ENCODE measurements at places on chromosomes 6 and 20.

DNA sequence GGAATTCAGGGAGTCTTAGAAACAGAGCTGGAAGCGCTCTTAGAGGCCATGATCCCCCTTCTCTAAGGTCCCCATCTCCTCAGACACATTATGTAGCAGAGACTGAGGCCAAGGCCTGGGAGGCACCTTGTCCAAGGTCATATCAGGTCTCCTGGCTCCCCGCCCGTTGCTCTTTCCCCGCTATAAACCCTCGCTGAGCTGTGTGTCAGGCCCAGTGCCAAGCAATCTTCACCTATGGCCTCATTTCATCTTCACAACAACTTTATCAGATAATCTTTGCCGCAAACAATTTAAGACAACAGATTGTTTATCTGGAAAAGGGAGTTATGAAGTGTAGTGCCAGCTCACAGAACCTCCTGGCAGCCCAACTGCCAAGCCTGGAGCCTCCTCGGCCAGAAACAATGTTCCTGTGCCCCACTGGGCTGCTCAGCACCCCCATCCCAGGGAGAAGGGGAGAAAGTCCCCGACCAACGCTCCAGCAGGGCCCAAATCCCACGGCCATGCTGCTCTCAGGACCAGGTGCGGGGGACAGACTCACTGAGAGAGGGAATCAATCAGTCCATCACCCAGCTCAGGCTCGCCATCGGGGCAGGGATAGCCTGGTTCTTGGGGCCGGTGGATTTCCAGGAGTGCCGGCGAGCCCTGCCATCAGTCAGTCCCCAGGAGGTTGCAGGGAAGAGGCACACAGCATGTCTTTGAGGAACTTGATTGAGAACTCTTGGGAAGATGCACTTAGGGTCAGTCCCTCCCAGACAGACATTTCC lies 16.9 kb upstream of the FANCE start:
- H3K36me3 ChIP-seq, result no peaks in the 10 kb centered on the region
- H3K4me1 ChIP-seq, result no peaks in the 10 kb centered on the region
- no peak overlapping the region for H3K4me3 ChIP-seq

- H3K36me3 ChIP-seq, result no peaks in the 10 kb centered on the region
- no peak overlapping the region for H3K4me3 ChIP-seq
- DNase-seq, result no peak
- no peaks in the 10 kb centered on the region for H3K4me1 ChIP-seq
Observed at GRCh38 chr20:63027922-63028389, 21.2 kb upstream of the BHLHE23 start.

- no peaks in the 10 kb centered on the region for H3K36me3 ChIP-seq
Observed at GRCh38 chr20:38842026-38842425, 36.5 kb downstream of the PPP1R16B start.

DNA sequence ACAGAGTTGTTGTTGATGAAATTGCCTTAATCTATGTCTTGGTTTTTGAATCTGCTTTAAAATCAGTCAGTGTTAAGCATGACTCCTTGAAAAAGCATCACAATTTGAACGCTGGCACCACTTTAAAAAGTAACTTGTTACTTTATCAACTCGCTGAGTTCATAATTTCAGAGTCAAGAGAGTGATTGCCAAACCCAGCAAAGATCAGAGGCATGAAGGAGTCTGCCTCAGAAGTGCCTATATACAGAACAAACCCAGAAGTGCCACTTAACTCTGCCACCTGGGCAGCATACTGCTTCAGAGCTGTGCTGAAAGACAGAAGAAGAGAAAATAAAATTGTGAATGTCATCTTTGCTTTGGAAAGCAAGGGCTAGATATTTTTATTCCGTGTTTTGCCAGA lies 73.6 kb upstream of the HCRTR2 start:
- H3K36me3 ChIP-seq, result no peaks in the 10 kb centered on the region
- no peak overlapping the region for H3K27ac ChIP-seq
- no peaks in the 10 kb centered on the region for H3K27me3 ChIP-seq

DNA sequence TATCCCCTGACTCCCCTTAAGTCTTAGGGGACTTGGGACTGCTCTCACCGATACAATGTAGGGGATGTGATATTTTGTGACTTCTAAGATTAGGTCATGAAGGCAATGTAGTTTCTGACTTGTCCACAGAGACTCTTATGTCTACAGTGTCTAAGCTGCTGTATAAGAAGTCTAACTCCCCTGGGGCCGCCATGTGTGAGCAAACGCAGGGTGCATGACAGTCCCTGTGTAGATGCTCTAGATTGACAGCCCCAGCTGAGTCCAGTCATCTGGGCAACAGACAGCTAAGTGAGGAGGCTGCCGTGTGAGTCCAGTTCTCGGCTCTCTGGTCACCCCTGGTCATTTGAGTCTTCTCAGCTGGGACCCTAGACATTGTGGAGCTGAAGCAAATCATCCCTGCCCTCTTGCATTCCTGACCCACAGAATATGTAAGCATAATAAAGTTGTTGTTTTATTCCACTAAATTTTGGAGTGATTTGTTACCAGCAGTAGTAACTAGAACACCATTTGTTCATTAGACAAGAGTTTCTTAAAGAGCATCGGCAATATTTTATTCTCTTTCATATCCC lies 743.3 kb upstream of the CHD6 start:
- H3K4me3 ChIP-seq, result no peak overlapping the region
- H3K27me3 ChIP-seq, result no peaks in the 10 kb centered on the region
- H3K27ac ChIP-seq, result no peak overlapping the region
- DNase-seq, result no peak
- H3K4me1 ChIP-seq, result no peaks in the 10 kb centered on the region

GRCh38 chr6:170553534-170554012 lies 466 bp upstream of the PSMB1 start:
- H3K4me1 ChIP-seq, result peaks cover 30% of the 10 kb centered on the region
- peak; percentile 20 for DNase-seq
- peak overlapping the region; percentile 97 for H3K27ac ChIP-seq
- no peaks in the 10 kb centered on the region for H3K27me3 ChIP-seq

DNA sequence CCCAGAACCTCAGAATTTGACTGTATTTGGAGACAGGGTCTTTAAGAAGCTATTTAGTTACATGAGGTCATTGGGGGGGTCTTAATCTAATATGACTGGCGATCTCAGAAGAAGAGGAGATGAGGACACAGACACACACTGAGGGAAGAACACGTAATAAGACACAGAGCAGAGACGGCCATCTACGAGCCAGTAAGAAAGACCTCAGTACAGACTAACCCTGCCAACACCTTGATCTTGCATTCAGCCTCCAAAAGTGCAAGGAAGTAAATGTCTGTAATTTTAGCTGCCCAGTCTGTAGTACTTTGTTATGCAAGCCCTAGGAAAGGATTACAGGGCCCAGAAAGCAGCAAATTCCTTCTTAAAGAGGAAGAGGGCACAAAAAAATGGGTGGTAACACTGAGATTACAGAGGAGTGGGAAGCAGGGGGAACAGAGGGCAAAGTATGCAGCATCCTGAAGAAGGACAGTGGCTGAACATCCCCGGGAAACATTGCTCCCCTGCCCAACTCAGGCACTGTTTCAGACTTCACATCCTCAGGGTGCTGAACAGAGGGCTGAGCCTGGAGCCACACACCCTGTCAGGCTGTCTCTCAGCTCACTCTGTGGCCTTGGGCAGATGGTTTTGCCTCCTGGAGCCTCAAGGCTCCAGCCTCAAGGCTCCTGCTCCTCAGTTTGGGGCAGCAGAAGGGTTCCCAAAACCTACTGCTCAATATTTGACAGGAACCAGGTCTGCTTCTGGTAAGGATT lies 27.9 kb upstream of the SIRPG start:
- no peaks in the 10 kb centered on the region for H3K4me1 ChIP-seq
- no peak overlapping the region for H3K4me3 ChIP-seq
- H3K27ac ChIP-seq, result no peak overlapping the region
- H3K27me3 ChIP-seq, result peaks cover 17% of the 10 kb centered on the region
- no peak for DNase-seq

DNA sequence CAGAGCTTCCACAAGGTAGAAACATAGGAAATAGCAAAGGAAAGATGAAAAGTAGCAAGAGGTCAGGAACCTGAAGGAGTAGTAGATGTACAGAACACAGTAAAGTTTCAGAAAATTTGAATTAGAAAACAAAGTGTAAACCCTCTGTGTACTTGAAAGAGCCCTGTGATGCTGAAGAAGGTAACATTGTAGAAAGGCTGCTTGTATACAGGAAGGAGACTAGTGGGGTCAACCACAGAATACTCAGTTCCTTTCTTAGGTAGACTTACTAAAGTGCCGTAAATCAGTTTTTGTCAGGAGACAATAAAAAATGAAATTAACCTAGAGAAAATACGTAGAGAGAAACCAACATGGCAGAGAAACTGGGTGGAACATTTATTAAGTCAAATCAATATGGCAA lies 149.7 kb downstream of the AIG1 start:
- no peaks in the 10 kb centered on the region for H3K27me3 ChIP-seq
- H3K4me1 ChIP-seq, result no peaks in the 10 kb centered on the region
- no peak overlapping the region for H3K27ac ChIP-seq
- no peak for DNase-seq
- H3K4me3 ChIP-seq, result no peak overlapping the region

GRCh38 chr6:45610832-45611231 lies 233.1 kb upstream of the SUPT3H start:
- H3K4me1 ChIP-seq, result 0 out of 2 replicates have a peak, but pooled peaks cover 2% of the 10 kb centered on the region
- no peak overlapping the region for H3K27ac ChIP-seq
- H3K4me3 ChIP-seq, result no peak overlapping the region
- H3K36me3 ChIP-seq, result no peaks in the 10 kb centered on the region
- DNase-seq, result no peak

- peaks cover 6% of the 10 kb centered on the region for H3K4me1 ChIP-seq
- peak overlapping the region; percentile 6 for H3K27ac ChIP-seq
- H3K27me3 ChIP-seq, result no peaks in the 10 kb centered on the region
- no peak for DNase-seq
Observed at GRCh38 chr20:52031563-52032303, 159.8 kb downstream of the ZFP64 start.

DNA sequence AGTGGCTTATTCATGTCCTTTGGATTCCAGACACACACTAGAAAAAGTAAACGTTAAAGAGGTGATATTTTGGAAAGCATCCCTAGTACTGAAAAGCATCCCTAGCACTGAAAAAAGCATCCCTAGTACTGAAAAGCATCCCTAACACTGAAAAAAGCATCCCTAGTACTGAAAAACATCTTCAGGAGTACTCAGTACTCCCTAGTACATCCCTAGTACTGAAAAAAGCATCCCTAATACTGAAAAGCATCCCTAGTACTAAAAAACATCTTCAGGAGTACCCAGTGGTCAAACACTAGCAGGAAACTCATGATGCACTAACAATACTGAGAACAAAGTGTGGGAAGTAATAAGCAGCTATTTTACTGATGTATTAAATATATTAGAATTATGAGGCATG lies 45.6 kb upstream of the SAMHD1 start:
- H3K36me3 ChIP-seq, result no peaks in the 10 kb centered on the region
- no peaks in the 10 kb centered on the region for H3K27me3 ChIP-seq
- no peak overlapping the region for H3K4me3 ChIP-seq
- H3K4me1 ChIP-seq, result no peaks in the 10 kb centered on the region
- H3K27ac ChIP-seq, result no peak overlapping the region

DNA sequence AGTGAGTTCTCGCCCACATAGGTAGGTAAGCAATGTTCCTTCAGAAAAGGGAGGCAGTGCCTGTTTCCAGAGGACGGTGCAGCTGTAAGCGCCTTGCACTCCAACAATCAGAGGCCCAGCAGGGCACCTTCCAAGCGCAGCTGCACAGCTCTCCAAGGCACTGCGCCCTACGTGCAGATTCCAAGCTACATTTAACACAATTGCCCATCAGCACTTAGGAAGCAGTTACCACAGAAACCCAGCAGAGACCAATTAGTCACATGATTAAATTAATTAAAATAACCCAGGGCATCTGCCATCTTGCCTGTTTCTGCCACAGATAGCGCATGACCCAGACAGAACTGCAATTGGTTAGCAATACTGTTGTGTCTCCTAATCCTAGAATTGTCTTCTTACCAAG lies 65.5 kb downstream of the SOBP start:
- DNase-seq, result no peak
- H3K27me3 ChIP-seq, result no peaks in the 10 kb centered on the region
- H3K36me3 ChIP-seq, result no peaks in the 10 kb centered on the region
- no peak overlapping the region for H3K27ac ChIP-seq
- no peak overlapping the region for H3K4me3 ChIP-seq

GRCh38 chr6:101912311-101912710 lies 518.8 kb downstream of the GRIK2 start:
- no peaks in the 10 kb centered on the region for H3K36me3 ChIP-seq
- no peaks in the 10 kb centered on the region for H3K27me3 ChIP-seq
- no peak overlapping the region for H3K4me3 ChIP-seq
- DNase-seq, result no peak

- DNase-seq, result no peak
- no peaks in the 10 kb centered on the region for H3K27me3 ChIP-seq
- no peak overlapping the region for H3K27ac ChIP-seq
- no peaks in the 10 kb centered on the region for H3K4me1 ChIP-seq
Observed at GRCh38 chr20:57930351-57930750, 220.5 kb upstream of the PMEPA1 start.

GRCh38 chr20:59811681-59812171 lies 121.7 kb downstream of the SYCP2 start:
- no peaks in the 10 kb centered on the region for H3K4me1 ChIP-seq
- DNase-seq, result no peak
- H3K27me3 ChIP-seq, result peaks cover 5% of the 10 kb centered on the region
- H3K27ac ChIP-seq, result no peak overlapping the region
- no peaks in the 10 kb centered on the region for H3K36me3 ChIP-seq
- no peak overlapping the region for H3K4me3 ChIP-seq

DNA sequence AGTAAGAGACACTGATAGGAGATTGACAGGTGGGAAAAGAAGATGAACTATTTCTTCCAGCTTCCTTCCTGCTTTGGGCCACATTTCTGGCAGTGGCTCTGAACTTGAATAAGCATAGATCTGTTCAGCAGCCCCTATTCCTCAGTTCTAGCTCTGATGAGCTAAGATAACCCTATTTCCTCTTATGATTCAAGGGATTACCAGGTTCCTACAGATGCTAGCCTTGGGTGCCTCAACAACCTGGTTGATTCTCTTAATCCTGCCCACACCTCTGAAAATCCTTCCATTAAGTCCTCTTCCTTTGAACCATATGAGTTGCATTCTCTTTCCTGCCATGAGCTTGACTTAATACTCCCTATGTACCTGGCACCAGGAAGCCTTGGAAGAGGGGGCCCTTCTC lies 49.8 kb upstream of the MOCS1 start:
- H3K4me3 ChIP-seq, result no peak overlapping the region
- no peak overlapping the region for H3K27ac ChIP-seq
- no peak for DNase-seq
- H3K4me1 ChIP-seq, result no peaks in the 10 kb centered on the region

DNA sequence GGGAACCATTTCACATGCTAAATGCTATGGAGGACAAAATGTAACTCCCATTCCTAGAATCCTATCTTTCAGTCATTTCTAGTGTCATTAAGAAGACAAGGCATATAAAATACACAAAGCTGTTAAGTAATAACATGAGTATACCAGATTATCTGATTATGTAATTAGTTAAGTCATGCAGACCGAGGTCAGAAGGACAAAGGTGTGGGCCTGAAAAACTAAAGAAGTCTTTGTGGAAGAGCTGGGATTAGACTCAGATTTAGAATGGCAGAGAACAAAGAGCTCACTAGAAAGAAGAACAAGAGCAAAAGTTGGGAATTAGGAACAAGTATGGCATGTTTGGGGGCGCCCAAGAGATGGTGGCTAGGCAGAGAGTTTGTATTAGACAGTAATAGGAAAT lies 37.0 kb downstream of the EFHC1 start:
- no peaks in the 10 kb centered on the region for H3K4me1 ChIP-seq
- H3K36me3 ChIP-seq, result no peaks in the 10 kb centered on the region
- no peak overlapping the region for H3K4me3 ChIP-seq
- H3K27ac ChIP-seq, result no peak overlapping the region

GRCh38 chr6:71523548-71523947 lies 234.9 kb downstream of the OGFRL1 start:
- H3K27me3 ChIP-seq, result peaks cover 7% of the 10 kb centered on the region
- H3K27ac ChIP-seq, result no peak overlapping the region

Measured in Panc1 (cell line).